Parietal lobe (tissue), 2 donors: ENCODE measurements at places on chromosomes 1 and 21. TPM values are rescaled to one million over a fixed set of nuclear protein-coding genes. Genes with fewer than 3 reads are reported as not detected.

Gene MCOLN2
- total RNA-seq = not detected

Gene TAS1R3
- 1.6 TPM for total RNA-seq

Gene HSPB7
- not detected for total RNA-seq

Gene ASTN1
- total RNA-seq = 130 TPM

Gene LRRC39
- total RNA-seq = 8.8 TPM

Gene DISC1
- total RNA-seq = 11.9 TPM

Gene PRKAA2
- 31.3 TPM for total RNA-seq

Gene DHRS3
- 5.9 TPM for total RNA-seq

Gene TNFRSF1B
- 1.9 TPM for total RNA-seq

Gene SPATA45
- total RNA-seq = not detected

Gene PTGFR
- total RNA-seq = 1.6 TPM

Gene TMPRSS3
- not detected for total RNA-seq

Gene FCRLB
- total RNA-seq = 1.9 TPM

Gene SYF2
- total RNA-seq = 31.9 TPM

Gene TSSK3
- not detected for total RNA-seq

Gene MSH4
- 1.9 TPM for total RNA-seq

Gene NFIA
- 84.5 TPM for total RNA-seq

Gene SELENBP1
- 5.3 TPM for total RNA-seq

Gene IFI44L
- total RNA-seq = 8.5 TPM

Gene KCNJ9
- total RNA-seq = 14.7 TPM

Gene OR6N1
- not detected for total RNA-seq

Gene MYOC
- not detected for total RNA-seq

Gene RGS16
- total RNA-seq = 0.94 TPM

Gene KLF18
- not detected for total RNA-seq

Gene LHX8
- total RNA-seq = 0.31 TPM

Gene PDIK1L
- total RNA-seq = 61.3 TPM

Gene VHLL
- 1.3 TPM for total RNA-seq

Gene CD1E
- total RNA-seq = not detected

Gene CCDC17
- 0.94 TPM for total RNA-seq

Gene OTUD3
- 17.8 TPM for total RNA-seq

Gene NBPF4
- total RNA-seq = not detected

Gene PTAFR
- total RNA-seq = 1.6 TPM

Gene NCF2
- total RNA-seq = 0.94 TPM

Gene S100A7A
- total RNA-seq = not detected

Gene C1orf141
- not detected for total RNA-seq

Gene CD84
- 1.6 TPM for total RNA-seq

Gene PLA2G2A
- total RNA-seq = not detected
